MV-4-11 (cell line): ENCODE measurements at places on chromosomes 6 and 20.

GRCh38 chr20:2301164-2301622, 5.4 kb downstream of the TGM3 start:
- DNase-seq: peak; percentile 100

DNA sequence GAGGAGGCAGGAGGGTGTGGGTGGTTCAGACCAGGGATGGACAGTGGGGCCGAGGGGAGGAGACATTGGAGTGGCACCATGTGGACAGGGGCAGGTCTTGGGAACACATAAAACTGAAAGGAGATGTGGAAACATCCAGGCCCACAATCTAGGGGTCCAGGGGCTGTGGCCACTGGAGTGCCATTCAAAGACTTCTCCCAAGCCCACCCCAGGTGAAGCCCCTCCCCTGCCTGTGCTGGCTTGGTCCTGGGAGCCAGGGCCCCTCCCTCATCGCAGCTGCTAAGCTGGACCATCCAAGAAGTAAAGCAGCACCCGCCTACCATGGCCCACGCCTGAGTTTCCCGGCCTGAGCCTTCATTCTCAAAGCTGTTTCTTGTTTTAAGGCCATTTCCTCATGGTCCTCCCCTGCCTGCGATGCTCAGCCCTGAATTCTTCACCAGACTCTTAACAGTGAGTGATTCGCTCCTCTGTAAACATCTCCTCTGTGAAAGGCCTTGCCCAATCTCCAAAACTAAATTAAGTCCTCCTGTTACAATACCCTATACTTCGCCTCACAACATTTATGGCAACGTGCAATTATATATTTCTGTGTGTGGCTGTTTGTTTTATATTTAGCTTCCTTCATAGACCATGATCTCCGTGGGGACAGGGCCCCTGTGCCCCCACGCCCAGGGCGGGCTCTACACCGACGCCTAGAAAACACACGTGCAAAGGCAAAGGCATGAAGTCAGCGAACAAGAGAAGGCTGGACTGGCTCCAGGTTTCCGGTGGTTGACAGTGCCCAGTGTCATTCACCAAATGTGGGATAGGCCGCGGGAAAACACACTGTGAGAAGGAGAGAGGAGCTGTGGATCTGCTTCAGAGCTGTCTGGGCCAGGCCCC, 267.8 kb downstream of the ERMARD start:
- peak; percentile 40 for DNase-seq

DNA sequence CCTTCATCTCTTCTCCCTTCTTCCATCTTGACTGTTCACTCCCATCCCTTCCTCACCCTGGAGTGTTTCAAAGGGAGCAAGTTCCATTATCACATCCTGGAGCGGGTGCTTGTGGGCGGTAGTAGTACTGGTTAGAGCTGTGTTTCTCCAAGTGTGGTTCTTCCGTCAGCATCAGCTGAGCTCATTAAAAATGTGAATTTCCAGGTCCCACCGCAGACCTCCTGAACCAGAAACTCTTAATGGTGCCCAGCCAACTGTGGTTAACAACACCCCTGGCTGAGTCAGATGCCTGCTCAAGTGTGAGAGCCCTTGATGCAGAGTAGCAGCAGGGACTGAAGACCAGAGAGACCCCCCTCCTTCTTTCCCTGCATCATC, 24.4 kb downstream of the ANGPT4 start:
- no peak for DNase-seq

DNA sequence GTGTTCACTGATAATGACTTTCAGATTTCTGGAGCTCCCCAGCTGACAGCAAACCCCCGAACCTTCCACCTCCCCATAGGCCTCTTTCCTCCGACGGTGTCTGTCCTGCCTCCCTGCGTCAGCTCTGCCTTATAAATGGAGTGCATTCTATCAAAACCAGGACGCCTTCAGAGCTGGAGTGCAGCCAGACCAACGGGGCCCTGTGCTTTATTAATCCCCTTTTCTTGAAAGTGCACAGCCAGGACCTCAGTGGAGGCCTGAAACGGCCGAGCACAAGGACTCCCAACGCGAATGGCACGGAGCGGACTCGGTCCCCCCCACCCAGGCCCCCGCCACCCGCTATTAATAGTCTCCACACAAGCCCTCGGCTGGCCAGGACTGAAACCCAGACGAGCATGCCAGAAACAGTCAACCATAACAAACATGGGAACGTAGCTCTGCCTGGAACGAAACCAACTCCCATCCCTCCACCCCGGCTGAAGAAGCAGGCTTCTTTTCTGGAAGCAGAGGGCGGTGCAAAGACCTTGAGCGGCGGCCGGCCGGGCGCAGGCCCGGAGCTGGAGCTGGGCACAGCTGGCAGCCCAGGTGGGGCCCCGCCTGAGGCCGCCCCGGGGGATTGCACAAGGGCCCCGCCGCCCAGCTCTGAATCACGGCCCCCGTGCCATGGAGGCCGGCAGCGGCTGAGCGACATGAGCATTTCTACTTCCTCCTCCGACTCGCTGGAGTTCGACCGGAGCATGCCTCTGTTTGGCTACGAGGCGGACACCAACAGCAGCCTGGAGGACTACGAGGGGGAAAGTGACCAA, 42.3 kb upstream of the NAA20 start:
- peak; percentile 81 for DNase-seq

DNA sequence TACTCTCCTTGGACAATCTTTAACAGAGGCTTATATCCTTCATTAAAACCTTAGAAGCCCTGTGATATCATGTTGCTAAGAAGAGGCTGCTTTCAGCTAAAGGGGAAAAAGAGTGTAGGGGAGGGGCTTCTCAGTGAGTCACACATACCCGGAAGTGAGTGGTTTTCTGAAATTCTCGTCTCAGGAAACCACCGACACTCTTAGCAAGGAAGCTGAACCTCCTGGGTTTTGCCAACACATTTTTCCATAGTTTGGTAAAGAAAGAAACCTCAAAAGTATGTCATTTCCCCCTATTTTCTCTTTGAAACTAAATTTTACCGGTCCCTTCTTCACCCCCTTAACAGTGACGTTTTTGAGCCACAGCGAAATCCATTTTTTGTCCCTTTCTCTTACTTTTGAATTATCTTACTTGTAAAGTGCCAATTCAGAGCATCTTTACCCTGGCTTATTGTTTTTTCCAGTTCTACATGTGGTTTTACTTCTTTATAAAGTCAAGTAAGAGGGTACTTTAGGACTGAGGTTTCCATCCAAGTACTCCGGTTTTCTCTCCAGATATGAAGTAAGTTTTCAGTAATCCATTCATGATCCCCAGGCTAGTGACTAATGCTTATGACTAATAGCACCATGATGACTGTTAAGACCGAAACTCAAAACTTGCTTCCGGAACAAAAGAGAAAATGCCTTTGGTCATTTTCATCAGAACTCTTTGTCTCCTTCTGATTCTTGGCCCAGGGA, 219.3 kb downstream of the ARHGAP18 start:
- peak; percentile 93 for DNase-seq

- no peak for DNase-seq
Observed at GRCh38 chr6:41878246-41878645, 16.9 kb downstream of the USP49 start.

DNA sequence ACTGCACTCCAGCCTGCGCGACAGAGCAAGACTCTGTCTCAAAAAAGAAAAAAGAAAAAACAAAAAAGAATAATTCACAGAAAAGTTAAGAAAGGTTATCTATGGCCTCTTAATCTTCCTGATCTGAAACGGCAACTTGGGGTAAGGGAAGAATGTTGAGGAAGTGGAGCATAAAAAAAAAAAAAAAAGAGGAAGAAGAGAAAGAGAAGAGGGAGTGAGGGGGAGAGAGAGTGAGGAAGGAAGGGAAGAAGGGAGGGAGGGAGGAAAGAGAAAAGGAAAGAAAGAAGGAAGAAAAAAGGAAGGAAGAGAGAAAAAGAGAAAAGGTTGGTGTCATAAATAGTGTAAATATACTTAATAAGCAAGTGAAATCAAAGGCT, 68.9 kb upstream of the NCOA3 start:
- peak; percentile 73 for DNase-seq

- peak; percentile 10 for DNase-seq
Observed at GRCh38 chr6:116387374-116387773, 16.6 kb downstream of the DSE start.

GRCh38 chr6:150881911-150882481, 16.5 kb downstream of the MTHFD1L start:
- no peak for DNase-seq

DNA sequence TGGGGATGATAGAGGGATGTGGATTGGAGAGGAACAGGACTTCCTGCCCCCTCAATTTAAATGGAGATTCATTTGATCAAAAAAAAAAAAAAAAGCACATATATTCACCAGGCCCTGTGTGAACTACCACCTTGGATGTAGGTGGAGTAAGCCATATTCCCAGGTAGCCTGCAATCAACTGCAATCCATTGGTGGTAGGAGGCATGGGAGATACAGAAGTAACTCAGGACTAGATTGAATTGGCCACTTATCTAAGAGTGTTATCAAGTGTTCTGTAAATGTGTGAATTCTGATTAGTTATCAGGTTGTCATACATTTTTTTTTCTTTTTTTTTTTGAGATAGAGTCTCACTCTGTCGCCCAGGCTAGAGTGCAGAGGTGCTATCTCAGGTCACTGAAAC, 124.1 kb upstream of the ESR1 start:
- no peak for DNase-seq

DNA sequence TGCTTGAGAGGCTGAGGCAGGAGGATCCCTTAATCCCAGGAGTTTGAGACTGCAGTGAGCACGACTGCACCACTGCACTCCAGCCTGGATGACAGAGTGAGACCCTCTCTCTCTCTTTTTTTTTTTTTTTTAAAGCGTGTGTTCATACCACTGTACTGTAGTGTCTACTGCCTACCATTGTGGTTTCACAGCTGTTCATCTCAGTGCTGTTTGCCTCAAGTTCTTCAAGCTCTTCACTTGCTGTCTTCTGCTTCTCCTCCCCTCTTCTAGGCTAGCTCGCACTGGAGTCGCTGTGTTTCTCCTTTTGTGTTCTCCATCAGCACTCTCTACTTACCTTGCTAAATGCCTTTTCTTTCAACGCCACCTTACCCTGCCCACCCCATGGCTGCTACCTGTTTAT, 7.4 kb downstream of the FOXO3 start:
- DNase-seq: no peak

DNA sequence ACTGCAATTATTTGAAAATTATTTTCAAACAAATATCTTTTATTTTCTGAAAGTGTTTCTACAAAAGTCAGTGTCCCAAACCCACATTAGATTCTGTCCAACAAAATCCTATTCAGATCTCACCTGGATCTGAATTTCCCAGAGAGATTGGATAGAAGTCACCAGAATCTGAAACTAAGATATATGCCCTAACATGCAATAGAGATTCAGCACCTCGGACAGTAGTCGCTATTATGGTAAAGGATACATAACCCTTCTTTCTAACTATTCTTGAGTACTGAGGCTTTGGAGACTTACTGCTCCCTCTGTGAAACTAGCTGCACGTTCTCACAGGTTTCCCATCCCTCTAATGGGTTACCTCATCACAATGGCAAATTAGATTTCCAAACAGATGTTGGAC, 151.4 kb downstream of the ID4 start:
- DNase-seq: no peak

GRCh38 chr20:38905375-38905774, 20.8 kb upstream of the FAM83D start:
- no peak for DNase-seq

DNA sequence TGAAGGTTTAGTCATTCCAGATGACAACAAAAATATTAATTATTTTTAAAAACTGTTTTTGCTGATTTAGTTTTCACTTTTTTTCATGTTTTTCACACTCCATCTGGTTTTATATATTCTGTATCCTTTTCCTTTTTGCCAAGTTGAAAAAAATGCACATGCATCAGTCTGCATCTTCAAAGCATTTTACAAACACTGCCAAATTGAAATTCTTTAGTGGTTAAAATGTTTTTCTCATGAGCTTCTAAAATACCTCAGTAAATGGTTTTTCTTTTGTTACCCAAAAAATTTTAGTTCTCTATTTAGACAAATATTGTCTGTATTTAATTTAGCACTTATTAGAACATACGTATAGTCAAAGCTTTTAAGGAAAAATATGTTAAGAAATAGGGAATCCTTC, 386.9 kb upstream of the HSF2 start:
- no peak for DNase-seq

GRCh38 chr20:57106692-57107091, 159.7 kb downstream of the BMP7 start:
- DNase-seq: peak; percentile 54

GRCh38 chr6:154732538-154733182, 556 bp upstream of the SCAF8 start:
- DNase-seq: peak; percentile 57

DNA sequence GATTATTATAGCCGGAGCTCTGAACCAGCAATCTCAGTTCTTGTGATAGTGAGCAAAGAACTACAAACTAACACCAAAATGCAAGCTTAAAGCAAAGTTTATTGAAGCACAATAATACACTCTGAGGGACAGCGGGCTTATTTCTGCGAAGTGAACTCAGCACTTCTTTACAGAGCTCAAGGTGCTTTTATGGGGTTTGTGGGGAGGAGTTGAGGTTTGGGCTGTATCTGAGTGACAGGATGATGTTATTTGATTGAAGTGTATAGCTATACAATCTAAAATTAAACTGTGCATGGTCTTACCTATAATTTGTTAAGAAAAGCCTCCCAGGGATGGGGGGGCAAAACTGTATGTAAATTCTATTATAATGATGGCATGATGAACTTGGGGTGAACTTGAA, 1.0 kb upstream of the HFE start:
- no peak for DNase-seq

GRCh38 chr6:32920715-32921114, 20.1 kb downstream of the HLA-DMB start:
- DNase-seq: peak; percentile 29

DNA sequence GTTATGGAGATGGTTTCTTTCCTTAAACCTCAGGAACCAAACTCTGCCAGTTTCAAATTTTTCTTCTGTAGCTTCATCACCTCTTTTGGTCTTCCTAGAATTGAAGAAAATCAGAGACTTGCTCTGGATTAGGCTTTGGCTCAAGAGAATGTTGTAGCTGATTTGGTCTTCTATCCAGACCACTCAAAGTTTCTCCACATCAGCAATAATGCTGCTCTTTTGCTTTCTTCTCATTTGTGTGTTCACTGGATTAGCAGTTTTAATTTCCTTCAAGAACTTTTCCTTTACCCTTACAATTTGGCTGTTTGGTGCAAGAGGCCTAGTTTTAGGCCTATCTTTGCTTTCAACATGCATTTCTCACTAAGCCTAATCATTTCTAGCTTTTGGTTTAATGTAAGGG, 78.1 kb upstream of the PLCB4 start:
- DNase-seq: no peak
